ENCODE measurements at places on chromosomes 6 and 20.

DNA sequence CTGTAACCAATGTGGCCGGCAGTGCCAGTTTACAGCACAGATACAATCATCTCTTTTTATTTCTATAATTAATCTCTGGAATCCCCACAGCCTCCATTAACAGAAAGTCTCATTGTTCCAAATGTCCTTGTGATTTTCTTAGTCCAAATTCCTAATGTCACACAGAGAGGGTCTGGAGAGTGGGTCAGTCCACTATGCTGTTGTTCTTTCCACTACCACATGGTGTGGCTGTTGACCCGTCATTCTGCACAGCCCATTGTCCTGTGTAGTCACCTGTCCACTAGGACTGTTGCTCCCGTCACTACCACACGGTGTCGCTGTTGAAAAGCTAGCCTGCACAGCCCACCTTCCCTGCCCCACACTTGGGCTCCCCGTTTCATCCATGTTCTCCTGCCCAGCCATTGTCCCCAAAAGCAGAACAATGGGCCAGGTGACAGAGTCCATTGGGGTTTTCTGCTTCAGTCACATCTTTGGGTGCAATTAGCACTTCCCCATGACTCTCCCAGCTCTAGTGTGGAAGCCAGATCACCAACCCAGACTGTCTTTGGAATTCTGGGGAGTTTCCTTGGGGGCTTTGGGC lies 8.6 kb upstream of the LBP start:
- DNase-seq = no peak

DNA sequence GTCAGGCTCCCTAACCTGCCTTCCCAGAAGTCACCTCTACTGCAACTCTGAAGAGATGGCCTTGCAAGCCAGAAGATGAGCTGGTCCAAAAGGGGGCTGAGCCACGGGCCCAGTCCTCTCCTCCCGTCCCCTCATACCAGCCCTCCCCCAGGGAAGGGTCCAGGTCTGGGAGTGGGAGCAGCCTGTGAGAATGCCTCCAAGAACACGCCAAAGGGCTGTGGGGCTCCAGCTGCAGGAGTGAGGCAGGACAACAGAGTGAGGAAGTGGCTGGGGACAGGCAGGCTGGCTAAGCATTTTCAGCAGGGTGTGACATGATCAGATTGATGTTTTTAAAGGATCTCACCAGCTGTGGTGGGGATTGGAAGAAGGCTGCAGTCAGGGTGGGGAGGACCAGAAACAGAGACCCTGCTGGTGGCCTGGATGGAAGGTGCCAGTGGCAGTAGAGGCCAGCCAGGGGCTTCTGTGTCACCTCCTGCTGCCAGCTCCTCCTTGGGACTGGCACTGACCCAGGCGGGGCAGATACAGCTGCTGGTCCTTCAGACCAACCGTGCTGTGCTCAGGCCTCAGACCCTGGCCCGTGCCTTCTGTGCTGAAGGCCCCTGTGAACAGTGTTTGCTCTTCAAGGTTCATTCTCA lies 257.6 kb downstream of the NRN1 start:
- no peak for DNase-seq

DNA sequence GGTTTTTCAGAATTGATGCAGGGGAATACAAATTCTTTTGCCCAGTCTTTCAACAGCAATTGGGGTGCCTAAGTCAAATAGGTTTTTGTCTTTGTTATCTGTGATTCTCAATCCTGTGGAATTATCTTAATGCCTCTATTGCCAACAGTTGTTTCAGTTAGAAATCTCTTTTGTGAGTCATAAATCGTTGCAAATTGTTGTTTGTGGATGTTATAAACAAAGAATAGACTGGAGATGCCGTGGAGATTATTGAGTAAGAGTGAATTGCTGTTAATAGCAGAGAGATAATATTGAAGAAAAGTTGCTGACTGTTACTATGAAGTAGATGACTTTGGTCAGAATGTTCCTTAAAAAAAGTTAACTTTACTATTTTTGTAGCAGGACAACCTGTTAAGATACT lies 63.7 kb upstream of the POPDC3 start:
- DNase-seq = no peak

DNA sequence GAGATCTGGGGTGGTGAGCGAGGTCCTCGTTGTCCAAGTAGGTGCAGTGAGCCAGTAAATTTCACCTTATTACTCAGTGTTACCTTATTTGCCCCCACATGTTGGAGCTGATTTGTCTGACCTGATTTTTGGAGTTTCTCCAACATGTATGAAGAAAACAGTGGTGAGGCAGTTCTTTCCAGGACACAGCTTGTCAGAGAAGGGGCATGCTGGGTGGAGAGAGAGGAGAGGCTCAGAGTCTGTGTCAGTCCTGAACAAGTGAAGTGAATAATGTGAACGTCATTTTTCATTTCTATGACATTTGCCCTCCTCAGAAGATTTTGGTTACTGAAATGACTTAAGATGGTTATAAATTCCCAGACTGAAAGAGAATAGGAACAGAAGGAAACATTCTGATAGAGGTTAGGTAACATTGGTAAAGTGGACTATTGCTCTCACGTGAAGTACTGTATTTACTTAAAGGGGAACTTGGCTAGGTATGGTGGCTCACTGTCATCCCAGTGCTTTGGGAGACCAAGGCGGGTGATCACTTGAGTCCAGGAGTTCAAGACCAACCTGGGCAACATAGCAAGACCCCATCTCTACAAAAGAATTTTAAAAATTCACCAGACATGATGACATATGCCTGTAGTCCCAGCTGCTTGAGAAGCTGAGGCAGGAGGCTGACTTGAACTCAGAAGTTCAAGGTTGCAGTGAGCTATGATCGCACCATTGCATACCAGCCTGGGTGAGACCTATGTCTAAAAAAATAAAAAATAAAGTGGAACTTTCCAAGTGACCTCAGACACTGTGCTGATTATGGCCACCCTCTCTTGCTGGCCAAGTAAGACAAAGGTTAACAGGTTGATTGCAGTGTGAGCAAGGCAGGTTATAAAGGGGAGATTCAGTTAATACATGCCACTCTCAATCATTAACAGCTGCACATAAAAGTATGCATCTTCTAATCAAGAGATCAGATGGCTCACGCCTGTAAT lies 184.3 kb downstream of the EDN1 start:
- DNase-seq = no peak

GRCh38 chr6:11804701-11805100 lies 26.1 kb upstream of the ADTRP start:
- DNase-seq = no peak

GRCh38 chr6:54102238-54102637 lies 9.0 kb upstream of the MLIP start:
- no peak for DNase-seq

DNA sequence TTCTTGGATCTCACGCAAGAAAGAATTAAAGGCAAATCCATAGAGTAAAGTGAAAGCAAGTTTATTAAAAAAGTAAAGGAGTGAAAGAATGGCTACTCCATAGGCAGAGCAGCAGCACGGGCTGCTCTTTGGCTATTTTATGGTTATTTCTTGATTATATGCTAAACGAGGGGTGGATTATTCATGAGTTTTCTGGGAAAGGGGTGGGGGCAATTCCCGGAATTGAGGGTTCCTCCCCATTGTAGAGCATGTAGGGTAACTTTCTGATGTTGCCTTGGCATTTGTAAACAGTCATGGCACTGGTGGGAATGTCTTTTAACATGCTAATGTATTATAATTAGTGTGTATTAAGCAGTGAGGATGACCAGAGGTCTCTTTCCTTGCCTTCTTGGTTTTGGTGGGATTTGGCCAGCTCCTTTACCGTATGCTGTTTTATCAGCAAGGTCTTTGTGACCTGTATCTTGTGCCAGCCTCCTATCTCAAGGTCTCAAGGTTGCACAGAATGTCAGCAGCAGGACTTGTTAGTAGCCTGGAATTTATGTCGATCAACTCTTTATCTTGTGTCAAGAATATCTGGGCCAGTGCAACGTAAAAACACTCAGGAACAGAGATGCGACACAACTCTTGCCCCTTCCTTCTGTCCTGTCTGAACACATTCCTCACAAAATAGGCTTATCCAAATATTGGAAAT lies 931.4 kb downstream of the QKI start:
- DNase-seq = no peak

GRCh38 chr6:168352096-168352495 lies 32.5 kb upstream of the DACT2 start:
- DNase-seq = no peak

DNA sequence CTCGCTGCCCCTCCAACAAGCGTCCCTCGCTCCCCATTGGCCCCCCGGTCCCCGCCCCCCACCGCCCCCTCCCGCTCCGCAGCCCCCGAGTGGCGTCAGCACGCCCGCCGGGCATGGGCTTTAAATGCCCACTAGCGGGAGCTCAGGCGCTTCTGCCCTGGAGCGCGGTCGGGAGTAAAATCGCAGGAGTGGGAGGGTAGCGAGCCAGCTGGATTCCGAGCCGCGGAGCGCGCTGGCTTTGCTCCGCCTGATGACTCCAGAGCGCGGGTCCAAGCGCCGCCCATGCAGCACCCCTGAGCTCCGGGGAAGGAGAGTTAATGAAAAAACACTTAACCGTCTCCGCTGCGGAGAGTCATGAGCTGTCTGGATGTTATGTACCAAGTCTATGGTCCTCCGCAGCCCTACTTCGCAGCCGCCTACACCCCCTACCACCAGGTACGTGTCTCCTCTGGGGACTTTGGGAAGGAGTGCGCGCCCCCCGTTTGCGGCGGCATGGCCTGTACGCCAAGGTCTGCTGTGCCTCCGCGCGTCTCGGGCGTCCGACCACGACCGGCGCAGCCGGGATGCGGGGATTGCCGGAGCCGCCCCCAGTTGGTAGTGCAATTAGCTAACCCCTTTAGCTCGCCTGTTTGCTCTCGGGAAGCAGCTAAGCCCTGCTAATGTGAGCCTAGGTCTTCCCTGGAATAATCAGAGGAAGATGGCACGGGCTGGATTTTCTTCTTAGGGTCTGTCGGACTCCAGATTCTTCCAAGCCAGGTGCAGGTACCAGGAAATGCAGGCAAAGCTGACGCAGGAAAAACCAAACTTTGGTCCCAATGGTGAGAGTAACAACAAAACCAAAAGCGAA lies at the start of gene VGLL2:
TSS of gene VGLL2 (plus strand) at position 149 of the 847 bp plus-strand sequence. CDS start at position 355, 206 bp downstream.
- no peak for DNase-seq

DNA sequence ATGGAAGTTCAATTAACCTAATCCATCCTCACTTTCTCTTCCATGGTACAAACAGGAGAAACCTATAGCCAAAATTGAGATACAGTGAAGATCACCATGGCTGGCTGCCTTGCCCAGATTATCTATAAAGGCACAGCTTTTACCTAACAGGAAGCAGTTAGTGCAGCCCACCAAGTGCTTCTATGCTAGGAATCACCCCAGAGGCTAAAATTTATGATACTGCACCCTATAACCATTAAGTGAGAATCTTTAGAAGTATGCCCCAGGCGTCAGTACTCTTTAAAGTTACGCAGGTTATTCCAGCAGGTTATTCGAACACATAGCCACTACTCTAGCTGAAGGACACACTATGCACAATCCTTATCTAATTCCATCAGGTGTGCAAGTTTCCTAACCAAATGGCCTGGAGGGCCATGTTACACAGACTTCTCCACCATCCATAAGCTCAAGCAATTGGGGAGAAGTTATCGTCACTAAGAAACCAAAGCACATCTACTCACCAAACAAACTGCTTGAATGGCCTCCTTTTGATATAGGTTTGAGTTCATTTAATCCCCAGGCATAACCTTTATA lies 43.1 kb downstream of the MAN1A1 start:
- no peak for DNase-seq

- peak; percentile 71 for DNase-seq
Measured at GRCh38 chr6:37566111-37566949, 66.6 kb upstream of the CCDC167 start.

- DNase-seq = no peak
Measured at GRCh38 chr6:135819665-135820064, 31.8 kb upstream of the PDE7B start.

- no peak for DNase-seq
Measured at GRCh38 chr6:148793721-148794120, 46.9 kb downstream of the UST start.

- no peak for DNase-seq
Measured at GRCh38 chr20:25077610-25078169, 4.3 kb downstream of the VSX1 start.

DNA sequence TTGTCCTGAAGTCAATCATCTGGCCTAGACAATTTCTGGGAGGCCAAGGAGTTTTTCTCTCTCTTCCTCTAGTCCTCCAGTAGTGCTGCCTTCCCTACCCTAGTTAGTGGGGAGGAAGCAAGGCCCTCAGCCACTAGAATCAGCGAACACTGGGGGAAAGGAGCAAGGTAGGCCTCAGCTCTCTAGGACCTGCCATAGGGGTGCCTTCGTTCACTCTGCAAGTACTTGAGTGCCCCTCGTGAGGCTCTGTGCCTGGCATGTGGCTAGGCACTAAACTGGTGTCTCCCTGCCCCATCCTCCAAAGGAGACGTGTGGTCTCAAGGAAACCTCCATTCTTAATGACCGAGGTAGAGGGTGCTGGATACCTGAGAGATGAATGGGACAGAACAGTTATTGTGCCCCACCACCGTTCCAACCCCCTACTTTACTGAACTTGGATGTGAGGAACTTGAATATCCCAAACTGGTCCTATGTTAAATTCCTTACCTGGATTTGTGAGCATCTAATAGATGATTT lies 1.1 kb downstream of the DEF6 start:
- peak; percentile 25 for DNase-seq

DNA sequence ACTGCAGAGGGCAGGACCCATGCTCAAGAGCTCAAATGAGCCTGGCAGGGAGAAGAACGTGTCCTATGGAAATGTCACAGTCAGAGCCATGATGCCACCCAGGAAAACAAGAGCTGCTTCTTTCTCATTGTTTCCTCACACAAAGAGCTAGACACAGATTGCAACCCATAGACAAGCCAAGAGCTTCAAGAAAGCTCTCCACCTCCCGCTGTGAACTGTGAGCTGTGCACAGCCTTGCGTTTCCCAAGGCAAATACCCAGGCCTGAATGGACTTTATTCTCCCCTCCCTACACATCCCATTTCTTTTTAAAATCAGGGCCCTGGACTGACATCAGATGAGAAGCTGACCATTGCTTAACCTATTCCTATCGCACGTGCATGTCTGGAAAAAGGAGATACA lies 388.8 kb downstream of the RNGTT start:
- no peak for DNase-seq

DNA sequence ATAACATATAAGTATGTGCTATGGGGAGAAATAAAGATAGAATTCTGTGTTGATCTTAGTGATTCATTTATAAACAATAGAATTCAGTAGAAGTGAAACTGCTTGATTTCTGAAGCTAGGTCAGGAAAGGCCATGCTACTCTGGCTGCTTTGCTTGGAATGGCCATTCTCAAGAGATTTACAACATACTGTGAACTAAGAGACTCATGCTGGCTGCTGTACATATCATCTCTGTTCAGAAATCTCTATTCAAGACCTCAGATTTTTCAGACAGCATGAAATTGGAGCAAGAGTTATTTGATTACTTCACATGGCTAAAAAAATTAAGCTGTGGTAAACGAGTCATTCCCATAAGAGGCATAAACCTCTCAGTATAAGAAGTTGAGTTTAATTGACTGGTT lies 662.6 kb downstream of the BCKDHB start:
- DNase-seq = no peak

GRCh38 chr6:5361396-5361795 lies 100.1 kb downstream of the FARS2 start:
- DNase-seq = no peak

DNA sequence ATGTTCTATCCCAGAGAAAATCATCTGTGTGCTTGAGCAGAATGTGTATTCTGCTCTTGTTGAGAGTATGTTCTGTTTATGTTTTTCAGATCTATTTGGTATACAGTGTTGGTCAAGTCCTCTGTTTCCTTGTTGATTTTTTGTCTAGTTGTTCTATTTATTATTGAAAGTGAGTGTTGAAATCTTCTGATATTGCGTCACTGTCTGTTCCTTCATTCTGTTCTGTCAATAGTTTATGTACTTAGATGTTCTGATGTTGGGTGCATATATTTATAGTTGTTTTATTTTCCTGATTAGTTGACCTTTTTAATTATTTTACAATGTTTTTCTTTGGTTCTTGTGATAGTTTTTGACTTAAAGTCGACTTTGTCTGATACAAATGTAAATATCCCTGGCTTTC lies 458.7 kb upstream of the HSF2 start:
- DNase-seq = no peak
